ENCODE measurements at places on chromosomes 2 and 18.

DNA sequence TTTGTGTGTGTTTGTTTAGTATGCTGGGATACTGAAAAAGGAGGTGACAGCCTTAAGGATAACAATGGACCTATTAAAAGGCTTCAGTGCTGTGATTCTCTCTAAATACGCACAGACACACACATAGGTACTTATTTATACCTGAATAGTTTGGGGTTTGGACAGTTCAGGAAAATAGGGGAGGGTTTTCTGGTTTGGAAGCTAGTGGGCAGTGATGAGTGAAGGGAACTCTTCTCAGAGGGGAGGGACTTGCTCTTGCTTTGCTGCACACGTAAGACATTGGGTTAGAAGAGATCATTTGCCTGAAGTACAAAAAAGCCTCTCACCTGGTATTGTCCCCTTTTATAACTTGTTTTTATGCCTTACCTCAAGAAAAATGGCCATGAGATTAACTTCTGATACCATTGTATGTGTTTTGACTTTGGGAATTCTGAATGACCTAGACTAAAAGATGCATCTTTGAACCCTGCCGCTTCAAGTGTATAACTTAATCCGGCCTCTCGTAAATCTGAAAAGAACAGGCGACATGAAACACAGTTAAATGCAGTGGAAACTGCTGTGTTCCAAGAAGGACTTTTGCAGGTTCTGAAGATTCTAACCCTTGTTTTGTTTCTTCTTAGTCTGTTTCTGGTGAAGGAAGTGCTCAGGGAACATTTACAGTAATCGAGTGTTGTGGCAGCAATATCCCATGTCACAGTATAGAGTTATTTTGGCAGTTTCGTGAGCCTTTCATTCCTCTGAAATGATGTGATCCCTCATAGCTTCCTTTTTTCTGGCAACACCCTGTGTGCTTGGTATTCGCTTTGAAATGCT, 2.5 kb downstream of the CRIM1 start:
- peak overlapping the region; percentile 79 for H3K27ac ChIP-seq
- peaks cover 59% of the 10 kb centered on the region for H3K4me1 ChIP-seq
- peaks cover 73% of the 10 kb centered on the region for H3K36me3 ChIP-seq

DNA sequence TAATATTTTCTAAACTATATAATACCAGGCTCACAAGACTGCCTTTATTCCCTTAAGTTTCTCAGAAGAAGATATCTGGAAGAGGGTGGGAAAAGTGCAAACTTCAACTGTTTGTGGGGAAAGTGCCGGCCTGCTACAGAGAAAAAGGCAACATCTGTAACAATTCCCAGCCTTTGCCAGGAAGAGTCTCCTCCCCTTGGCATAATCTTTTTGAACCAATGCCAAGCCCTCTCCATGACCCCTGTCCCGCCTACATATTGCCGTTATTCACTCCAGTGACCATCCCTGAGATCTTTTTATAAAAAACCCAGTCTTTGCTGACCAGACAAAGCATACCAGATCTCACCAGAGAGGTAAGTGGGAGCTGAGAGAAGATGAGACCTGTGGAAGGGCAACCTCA, at the start of gene REG3G:
Gene REG3G, plus strand, starts transcription at position 282 of the 400 bp plus-strand sequence. CDS start 392 bp downstream, outside the sequence.
- DNase-seq: no peak
- H3K27me3 ChIP-seq: no peaks in the 10 kb centered on the region
- H3K27ac ChIP-seq: no peak within 1 kb of the TSS
- H3K4me1 ChIP-seq: no peaks in the 10 kb centered on the region

DNA sequence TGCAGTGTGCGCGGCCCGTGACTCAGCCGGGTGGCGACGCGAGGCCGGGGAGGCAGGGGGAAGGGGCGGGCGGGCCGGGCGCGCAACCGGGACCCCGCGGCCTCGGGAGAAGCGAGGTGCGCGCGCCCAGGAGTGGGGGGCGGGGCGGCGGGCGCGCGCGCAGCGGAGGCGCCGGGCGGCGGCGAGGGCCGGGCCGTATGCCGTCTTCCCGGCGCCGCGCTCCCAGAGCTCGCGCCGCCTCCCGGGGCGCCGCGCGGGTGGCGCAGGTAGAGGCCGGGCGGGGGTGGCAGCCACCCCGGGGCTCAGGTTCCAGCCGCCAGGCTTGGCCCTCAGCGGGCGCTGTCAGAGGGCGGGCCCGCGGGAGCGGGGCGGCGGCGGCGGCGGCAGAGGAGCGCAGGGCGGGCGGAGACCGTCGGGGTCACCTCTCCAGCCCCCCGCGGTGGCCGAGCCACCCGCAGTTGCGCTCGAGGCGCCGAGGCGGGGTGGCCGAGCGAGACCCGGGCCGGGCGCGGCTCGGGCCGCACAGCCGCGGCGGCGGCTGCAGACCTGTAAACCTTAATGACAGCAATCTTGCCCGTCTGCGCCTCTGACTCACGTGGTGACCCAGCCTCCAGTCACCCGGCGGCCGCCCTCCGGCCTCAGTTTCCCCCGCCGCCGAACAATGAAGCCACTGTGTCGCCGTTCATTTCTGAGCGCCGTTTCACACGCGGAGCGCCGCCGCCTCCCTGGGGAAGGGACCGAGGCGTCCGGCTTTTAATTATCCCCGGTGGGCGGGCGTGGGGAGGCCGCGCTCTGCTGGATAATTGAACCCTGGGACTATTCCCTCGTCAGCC, 25.3 kb upstream of the SMAD7 start:
- DNase-seq: peak; percentile 90
- H3K27ac ChIP-seq: peak overlapping the region; percentile 90
- H3K36me3 ChIP-seq: no peaks in the 10 kb centered on the region
- H3K27me3 ChIP-seq: no peaks in the 10 kb centered on the region
- H3K4me3 ChIP-seq: peak overlapping the region; percentile 47
- peaks cover 53% of the 10 kb centered on the region for H3K4me1 ChIP-seq

DNA sequence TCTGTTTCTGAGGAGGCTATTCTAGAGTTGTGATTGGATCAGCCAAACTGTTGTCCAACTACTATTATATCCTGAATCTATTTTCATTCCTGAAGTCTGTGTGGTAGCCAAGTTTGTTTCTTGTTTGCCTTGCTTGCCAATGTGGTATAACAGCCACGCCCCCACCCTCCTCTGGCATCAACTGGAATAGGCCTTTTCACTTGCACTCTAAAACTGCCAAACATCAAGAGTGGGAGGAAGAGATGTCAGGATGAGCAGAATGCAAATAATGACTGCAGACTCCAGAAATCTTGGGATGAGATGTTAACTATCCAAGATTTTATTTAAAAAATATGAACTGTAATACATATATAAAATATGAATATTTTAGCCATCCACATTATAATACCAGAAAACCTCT, 246.1 kb downstream of the NRXN1 start:
- H3K4me1 ChIP-seq: no peaks in the 10 kb centered on the region
- no peak for DNase-seq
- no peak overlapping the region for H3K27ac ChIP-seq
